ENCODE measurements at places on chromosomes 11 and 22.

DNA sequence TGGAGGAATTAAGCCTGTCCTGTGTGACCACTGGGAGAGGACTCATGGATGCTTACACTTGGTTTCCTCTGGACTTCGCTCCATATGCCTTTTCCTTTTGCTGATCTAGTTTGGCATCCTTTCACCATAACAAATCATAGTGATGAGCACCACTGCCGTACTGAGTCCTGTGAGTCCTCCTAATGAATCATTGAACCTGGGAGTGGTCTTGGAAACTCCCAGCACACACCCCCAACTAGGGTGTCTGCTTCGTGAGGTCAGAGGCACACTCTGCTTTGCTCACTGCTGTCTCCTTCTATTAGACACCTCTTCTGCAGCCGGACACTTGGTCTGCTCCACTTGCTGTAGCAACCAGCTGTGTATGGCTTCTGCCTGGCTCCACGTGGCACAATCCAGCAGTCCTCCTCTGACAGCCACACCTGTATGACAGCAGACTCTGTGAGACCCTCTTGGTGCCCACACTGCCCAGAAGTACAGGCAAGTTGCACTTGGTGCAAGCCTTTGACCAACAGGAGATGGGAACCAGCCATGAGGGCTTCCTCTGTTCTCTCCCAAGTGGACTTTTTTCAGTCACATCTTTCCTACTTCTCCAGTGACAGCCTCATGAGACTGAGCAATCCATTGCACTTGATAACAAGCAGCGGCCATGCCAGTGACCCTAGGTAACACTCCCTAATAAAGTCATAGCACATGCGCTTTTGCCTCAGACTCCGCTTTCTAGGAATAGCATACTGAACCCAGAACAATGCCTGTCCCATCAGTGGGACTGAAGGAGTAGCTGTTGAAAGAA lies 65.0 kb upstream of the HMGXB4 start:
- DNase-seq = no peak

GRCh38 chr22:35477911-35478582 lies 62.6 kb upstream of the RASD2 start:
- no peak for DNase-seq

DNA sequence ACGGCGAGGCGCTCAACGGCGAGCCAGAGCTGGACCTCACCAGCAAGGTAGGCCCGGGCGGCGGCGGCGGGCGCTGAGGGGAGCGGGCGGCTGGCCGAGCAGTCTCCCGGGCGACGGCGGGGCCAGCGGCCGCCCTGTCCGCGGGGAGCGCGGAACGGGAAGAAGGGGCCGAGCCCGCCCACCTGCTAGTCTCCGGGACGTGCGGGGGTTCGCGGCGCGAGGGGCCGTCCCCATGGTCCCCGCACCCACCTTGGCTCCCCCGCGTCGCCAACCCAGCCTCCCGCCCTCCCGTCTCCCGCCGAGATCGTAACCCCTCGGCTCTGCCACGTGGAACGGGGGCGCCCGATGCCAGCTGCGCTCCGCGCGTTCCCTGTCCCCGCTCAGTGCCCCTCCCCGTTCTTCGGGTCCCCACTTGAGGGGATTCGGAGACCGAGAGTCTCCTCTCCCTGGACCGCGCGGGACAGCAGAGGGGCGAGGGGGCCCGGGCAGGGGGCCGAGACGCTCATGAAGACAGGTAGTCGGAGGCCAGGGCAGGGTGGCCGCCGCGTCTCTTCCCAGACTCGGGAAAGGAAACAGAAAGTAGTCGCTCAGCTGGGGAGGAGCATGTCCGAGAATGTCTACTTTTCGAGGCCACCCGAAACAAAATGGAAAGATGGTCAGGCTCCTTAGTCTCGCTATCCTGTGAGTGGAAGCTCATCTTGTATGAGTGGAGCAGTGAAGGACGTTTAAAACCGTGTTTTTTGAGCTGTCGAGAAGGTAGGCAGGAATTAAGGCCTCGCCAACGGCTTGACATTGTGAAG lies 557 bp downstream of the GTPBP1 start:
- DNase-seq = peak; percentile 23

DNA sequence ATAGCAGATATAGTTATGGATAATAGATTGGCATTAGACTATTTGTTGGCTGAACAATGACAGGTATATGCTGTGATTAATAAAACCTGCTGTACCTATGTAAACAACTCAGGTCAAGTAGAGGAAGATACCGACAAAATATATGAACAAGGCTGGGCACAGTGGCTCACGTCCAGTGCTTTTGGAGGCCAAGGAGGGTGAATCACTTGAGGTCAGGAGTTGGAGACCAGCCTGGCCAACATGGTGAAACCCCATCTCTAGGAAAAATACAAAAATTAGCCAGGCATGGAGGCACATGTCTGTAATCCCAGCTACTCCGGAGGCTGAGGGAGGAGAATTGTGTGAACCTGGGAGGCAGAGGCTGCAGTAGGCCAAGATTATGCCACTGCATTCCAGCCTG lies 14.0 kb upstream of the CHKA start:
- no peak for DNase-seq

GRCh38 chr11:34335331-34335730 lies 22.5 kb downstream of the ABTB2 start:
- DNase-seq = no peak

GRCh38 chr11:3831378-3832239 lies 9.2 kb downstream of the RHOG start:
- no peak for DNase-seq

GRCh38 chr11:104043142-104043541 lies 6.7 kb downstream of the DDI1 start:
- no peak for DNase-seq

DNA sequence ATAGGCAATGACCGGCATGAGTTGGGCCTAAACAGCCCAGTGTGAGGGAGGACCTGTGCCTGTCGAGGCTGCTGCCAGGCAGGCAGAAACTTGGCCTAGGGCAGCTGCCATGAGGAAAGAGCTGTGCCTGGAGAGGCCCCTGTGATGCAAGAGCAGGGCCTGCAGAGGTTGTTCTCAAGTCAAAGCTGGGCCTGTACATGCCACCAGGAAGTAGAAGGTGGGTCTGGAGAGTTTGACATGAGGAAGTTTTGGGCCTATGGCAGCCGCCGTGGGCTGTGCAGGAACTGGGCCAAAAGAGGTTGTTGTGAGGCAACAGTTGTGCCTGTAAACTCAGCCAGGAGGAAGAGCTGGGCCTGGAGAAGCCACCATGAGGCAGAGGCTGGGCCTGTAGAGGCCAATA lies 43.2 kb downstream of the OR4C45 start:
- no peak for DNase-seq

DNA sequence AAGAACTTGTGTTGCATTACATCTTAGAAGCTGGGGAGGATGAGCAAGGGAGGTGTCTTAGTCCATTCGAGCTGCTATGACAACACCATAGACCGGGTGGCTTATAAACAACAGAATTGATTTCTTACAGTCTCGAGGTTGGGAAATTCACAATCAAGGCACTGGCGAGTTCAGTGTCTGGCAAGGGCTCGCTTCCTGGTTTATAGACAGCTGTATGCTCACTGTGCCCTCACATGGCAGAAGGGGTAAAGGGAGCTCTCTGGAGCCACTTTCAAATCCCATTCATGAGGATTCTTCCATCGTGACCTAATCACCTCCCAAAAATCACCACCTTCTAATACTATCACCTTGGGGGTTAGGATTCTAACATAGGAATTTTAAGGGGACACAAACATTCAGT lies 150.0 kb upstream of the NECTIN1 start:
- DNase-seq = no peak

- DNase-seq = no peak
Measured at GRCh38 chr11:12086271-12087074, 23.9 kb upstream of the MICAL2 start.

- peak; percentile 4 for DNase-seq
Measured at GRCh38 chr11:13776134-13776815, 107.8 kb downstream of the FAR1 start.

DNA sequence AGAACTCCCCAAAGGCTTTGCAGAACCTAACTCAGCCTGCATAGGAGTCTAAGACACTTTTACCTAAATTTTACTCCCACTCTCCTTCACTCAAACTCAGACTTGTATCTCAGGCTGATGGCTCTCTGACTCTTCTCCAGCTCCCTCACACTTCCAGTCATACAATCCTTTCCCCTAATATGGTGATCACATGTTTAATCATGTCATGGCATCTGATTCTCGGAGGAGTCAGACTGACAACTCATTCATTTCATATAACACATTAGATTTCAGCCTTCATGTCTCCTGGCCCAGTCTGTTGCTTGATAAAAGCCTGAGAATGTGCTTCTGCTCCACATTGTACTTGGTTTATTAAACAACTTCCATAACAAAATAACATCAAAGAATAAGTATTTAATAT lies 1503.9 kb upstream of the TENM4 start:
- DNase-seq = no peak

- DNase-seq = no peak
Measured at GRCh38 chr11:112625814-112626213, 335.4 kb upstream of the NCAM1 start.

DNA sequence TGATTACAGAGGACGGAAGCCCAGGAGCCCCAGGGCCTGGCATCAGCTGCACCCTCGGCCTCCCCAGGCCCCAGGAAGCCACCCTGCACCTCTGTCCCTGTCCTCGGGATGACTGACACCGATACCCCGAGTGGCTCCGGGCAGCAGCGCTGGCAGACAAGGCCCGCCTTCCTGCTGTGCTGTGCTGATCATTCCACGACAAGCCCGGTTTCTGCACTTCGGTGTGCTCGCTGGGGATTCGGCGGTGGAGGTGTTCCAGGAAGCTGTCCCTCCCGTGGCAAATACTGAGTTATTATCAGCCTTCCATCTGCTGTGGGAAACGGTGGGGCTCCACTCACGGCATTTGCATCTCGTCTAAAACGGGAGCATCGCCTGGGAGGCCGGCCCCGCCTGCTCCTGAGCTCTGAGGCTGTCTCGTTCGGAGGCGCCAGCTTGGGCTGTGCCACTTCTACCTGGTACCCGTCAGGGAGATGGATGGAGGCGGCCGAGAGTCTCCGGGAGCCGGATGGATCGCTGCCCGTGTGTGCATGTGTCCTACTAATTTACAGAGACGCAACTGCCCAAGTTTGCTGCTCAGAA lies 506.1 kb downstream of the BRD1 start:
- no peak for DNase-seq

- DNase-seq = no peak
Measured at GRCh38 chr22:37254867-37255233, 10.8 kb upstream of the RAC2 start.

GRCh38 chr11:65047581-65048422 lies 6.8 kb downstream of the SAC3D1 start:
- DNase-seq = no peak

DNA sequence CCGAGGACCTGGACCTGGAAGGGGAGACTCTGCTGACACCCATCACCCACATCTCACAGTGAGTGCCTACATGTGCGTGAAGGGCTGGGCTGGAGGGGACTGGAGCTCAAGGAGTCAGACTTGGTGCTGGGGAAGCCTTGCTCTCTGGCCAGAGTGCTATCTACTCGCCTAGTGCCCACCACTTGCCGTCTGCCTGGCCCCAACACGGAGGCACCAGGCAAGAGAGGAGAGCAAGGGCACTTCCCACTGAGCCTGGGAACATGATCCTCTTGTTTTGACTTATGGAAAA lies 37.8 kb downstream of the KCNQ1OT1 start:
- DNase-seq = no peak

DNA sequence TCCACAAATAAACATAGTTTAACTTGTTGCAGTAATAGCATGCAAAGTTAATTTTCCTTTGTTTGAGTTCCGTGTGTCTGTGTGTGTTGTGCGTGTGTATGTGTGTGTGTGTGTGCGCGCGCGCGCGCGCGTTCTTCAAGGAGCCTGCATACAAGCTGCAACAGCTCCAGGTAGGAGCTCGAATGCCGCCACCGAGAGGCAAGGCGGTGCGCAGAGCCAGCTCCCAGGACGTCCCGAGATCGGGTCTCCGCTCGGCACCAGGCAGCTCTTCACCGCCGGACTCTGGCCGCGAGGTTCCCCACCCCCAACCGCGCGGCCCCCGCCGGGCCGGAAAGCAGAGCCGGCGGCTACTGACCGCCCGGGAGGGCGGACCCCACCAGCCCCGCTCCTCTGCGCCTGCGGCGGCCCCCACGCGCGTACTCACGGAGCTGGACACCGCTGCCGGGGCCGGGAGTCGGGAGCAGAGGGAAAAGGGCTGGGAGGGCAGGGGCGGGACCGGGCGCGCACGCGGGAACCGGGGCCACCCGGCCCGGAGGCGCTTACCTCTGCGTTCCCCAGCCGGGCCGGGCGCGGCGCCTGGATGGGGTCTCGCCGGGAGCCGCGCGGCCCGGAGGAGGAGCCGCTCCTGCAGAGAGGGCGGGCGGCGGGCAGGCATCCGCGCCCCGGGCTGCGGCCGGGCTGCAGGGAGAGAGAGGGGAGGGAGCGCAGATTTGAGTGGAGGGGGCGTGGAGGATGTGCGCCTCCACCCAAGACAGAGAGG lies 40.4 kb upstream of the AKIP1 start:
- no peak for DNase-seq

- DNase-seq = no peak
Measured at GRCh38 chr11:73167363-73167954, 25.3 kb upstream of the FCHSD2 start.

Measured in stimulated activated CD8-positive, alpha-beta memory T cell treated with anti-CD3 and anti-CD28 coated beads, Interleukin-4, amount 100 ng/mL, for 4 hours (primary cell).